Esophagus muscularis mucosa (tissue), 4 donors: ENCODE measurements at places on chromosomes 12 and 14. TPM values are rescaled to one million over a fixed set of nuclear protein-coding genes. Genes with fewer than 3 reads are reported as not detected.

DNA sequence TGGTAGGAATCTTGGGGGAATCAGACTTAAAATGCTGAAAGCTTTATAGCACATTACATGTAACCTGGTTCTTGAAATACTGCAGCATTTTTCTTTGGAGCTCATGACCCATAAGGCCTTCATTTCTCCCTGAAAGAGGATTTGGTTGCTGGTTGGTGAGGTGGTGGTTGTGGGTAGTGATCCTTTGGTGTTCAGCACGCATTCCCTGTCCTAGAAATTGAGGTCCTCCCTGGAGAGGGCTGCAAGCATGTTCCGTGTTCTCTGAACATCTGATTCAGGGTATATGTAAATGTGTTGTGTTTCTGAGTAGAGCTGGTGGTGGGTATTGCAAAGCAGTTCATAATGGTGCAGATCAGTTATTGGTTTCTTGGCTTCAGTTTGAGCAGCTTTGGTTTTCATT lies 2.0 kb downstream of the SCN8A start:
- no peaks in the 10 kb centered on the region for H3K27me3 ChIP-seq
- no peak for DNase-seq
- peaks cover 14% of the 10 kb centered on the region for H3K4me1 ChIP-seq
- H3K36me3 ChIP-seq, result no peaks in the 10 kb centered on the region
- no peak overlapping the region for H3K27ac ChIP-seq
- no peak overlapping the region for H3K4me3 ChIP-seq

- no peak overlapping the region for H3K27ac ChIP-seq
- H3K4me3 ChIP-seq, result no peak overlapping the region
- no peaks in the 10 kb centered on the region for H3K36me3 ChIP-seq
- peaks cover 21% of the 10 kb centered on the region for H3K4me1 ChIP-seq
Measured at GRCh38 chr12:98127336-98127679, 388.1 kb upstream of the TMPO start.

- H3K27ac ChIP-seq, result no peak overlapping the region
- no peaks in the 10 kb centered on the region for H3K27me3 ChIP-seq
- DNase-seq, result no peak
- no peaks in the 10 kb centered on the region for H3K4me1 ChIP-seq
Measured at GRCh38 chr12:126389220-126389841, 1324.1 kb downstream of the AACS start.

DNA sequence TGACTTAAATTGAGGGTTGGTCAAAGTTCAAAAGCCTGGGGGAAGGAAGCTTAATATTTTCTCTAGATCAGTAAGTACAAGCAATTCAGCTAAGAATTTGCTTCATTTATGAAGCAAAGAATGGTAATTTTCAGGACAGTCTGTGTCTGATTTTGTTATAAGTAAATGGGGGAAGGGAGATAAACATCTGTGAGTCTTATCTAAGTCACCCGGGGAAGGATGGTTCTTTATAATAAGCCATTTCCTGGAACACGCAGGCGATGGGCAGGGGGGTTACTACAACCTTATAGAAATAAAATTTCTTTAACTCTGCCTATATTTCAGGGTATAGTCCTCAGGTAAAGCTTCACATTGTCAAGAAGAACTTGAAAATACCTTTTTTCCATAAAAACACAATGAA lies 42.9 kb downstream of the HELB start:
- no peaks in the 10 kb centered on the region for H3K4me1 ChIP-seq
- H3K36me3 ChIP-seq, result peaks cover 23% of the 10 kb centered on the region
- H3K27ac ChIP-seq, result no peak overlapping the region
- no peaks in the 10 kb centered on the region for H3K27me3 ChIP-seq
- DNase-seq, result peak; percentile 2
- H3K4me3 ChIP-seq, result no peak overlapping the region

- no peaks in the 10 kb centered on the region for H3K36me3 ChIP-seq
- no peak for DNase-seq
- peaks cover 37% of the 10 kb centered on the region for H3K4me1 ChIP-seq
- H3K27ac ChIP-seq, result peak overlapping the region; percentile 59
- no peak overlapping the region for H3K4me3 ChIP-seq
Measured at GRCh38 chr14:76937181-76938091, 91.1 kb downstream of the IRF2BPL start.

Gene CCDC197
- not detected for total RNA-seq
